ENCODE measurements at places on chromosomes 1 and 21.

DNA sequence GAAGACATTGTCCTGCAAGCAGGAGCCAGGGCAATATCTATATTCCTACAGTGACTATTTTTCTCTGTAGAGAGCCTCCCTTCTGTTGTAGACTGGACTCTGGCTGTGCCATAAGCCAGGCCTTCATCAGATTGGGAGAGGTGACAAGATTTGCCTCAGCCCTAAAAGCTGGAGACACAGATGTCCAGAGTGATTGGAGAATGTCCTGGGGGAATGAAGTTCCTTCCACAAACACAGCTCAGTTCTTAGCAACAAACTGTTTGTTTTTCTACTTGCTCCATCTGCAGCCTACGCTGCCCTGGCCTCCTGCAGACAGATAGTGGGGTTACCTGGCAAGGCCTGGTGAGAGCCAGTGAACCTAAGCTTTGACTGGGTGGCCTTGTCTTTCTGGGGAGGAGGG lies 29.9 kb upstream of the SNX27 start:
- DNase-seq: no peak

DNA sequence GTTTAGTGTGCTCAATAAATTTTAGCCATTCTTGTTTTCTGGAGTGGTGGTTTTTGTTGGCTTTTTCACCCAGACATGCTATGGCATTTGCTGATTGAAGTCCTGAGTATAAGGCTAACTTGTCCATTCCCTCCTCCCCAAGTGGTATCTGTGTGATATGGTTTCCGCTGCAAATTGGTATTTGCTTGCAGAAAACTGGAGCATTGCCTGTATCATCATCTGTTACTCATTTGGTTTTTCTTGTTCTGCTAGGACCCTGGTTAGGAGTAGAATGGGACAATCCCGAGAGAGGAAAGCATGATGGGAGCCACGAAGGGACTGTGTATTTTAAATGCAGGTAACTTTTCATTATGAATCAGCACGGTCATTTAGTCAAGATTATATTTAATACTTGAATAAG lies 34.0 kb downstream of the TBCE start:
- DNase-seq: no peak

DNA sequence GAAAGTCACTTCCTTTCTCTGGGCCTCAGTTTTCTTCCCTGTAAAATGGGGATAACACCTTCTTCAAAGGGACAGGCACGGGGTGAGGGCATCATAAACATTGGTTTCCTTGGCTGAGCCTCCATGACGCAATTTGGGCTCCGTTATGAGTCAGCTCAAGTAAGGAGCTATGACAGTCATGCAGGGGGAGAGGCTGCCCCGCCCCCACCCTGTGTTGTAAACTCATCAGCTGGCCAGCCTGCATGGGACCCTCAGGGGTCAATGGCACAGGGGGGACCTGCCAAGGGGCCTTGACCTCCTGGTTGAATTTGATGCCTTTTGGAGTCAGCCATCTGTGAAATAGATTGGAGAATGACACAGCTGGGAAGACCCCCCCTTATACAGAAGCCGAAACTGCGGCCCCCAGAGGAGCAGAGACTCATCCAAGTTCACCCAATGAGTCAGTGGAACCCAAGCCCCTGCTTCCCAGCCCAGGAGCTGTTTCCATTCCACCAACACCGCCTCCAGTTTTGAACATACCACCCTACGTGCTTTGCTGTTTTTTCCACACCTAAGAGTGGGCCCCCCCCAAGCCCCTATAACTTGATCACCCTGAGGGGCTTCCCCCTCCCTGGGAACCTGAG lies 36.8 kb upstream of the RUNX3 start:
- DNase-seq: peak; percentile 56

DNA sequence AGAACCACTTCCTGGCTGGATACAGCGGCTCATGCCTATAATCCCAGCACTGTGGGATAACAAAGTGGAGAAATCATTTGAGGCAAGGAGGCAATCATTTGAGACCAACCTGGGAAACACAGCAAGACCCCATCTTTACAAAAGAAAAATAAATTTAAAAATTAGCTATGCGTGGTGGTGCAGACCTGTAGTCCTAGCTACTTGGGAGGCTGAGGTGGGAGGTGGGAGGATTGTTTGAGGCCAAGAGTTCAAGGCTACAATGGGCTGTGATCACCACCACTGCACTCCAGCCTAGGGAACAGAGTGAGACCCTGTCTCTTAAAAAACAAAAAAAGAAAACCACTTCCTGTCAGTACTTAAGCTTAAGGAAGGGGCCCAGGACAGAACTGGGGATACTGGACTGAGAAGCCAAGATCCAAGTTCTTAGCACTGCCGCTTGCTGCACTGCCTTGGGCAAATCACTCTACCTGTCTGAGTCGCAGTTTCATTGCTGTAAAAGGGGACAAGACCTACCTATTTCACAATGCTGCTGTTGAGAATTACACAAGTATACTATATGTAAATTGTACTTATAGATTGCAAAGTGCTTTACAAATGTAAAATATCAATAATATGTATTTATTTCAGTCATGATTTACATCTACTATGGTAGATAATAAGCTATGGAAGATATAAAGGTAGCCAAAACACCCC lies 154.9 kb downstream of the RERE start:
- DNase-seq: no peak

DNA sequence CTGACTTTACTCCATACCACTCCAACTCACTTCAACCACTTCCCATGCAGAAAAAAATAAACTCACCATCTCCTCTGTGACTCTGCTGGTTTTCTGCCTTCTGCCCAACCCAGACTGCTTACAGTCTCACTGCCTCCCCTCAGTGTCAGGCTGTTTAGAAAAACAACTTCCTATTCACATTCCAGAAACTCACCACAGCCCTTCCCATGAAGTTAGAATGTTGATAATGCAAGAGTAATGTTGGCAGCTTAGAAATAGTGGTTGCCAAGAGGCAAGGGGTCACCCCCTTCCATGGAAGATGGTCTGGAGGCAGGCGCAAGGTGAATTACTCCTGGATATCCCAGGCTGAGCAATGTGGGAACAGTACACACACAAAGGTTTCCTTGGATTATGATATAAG lies at the start of gene SELP:
SELP (minus strand) TSS at position 119 of the 400 bp plus-strand sequence; CDS start at position 69, 50 bp downstream.
- no peak for DNase-seq

GRCh38 chr1:94383966-94384408 lies 34.2 kb upstream of the ABCD3 start:
- no peak for DNase-seq

DNA sequence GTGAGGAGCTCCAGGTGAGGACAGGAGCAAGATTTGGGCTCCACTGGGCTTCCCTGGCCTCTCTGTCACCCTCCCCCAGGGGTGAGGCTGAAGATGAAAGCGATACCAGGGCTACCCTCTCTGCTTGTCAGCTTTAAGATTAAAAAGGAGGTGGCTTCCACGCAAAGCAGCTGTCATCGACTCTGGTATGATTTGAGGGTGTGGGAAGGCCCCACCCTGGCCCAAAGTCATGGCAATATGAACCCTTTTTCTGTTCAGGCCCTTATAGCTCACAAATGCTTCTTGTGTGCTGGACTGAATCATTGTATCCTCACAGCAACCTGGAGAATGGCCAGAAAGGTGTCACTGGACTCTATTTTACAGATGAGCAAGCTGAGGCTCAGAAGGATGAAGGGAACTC lies 41.6 kb downstream of the NUAK2 start:
- no peak for DNase-seq

- DNase-seq: no peak
Observed at GRCh38 chr1:15153842-15154479, 414 bp downstream of the TMEM51 start.

- DNase-seq: no peak
Observed at GRCh38 chr1:223225061-223225460, 82.0 kb upstream of the TLR5 start.

GRCh38 chr1:244050835-244051444 lies at the start of gene ZBTB18:
Gene ZBTB18, plus strand, starts transcription at chr1:244051283. Its CDS starts 149 bp downstream, at chr1:244051432.
- DNase-seq: no peak

GRCh38 chr1:79914896-79915295 lies 908.4 kb upstream of the ADGRL4 start:
- no peak for DNase-seq

GRCh38 chr1:115365738-115366137 lies 27.7 kb upstream of the NGF start:
- no peak for DNase-seq

DNA sequence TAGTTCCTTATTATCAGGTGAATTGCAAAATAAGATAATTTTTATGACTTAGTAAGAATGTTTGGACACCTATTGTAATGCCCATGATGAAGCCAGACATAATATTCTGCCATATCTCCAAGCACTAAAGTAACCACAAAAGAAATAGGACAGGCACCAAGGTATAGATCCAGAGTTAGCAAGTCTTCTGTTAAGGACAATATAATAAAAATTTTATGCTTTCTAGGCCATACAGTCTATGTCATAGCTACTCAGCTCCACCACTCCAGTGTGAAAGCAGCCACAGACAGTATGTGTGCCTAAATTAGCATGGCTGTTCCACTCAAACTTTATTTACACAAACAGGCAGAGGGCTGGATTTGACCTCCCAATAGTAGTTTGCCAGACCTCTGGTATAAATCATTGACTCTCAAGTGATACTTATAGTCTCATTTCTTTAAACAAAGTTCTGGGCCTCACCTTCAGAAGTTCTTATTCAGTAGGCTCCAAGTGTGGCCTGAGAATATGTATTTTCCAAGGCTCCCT lies 88.3 kb downstream of the SCMH1 start:
- DNase-seq: no peak

DNA sequence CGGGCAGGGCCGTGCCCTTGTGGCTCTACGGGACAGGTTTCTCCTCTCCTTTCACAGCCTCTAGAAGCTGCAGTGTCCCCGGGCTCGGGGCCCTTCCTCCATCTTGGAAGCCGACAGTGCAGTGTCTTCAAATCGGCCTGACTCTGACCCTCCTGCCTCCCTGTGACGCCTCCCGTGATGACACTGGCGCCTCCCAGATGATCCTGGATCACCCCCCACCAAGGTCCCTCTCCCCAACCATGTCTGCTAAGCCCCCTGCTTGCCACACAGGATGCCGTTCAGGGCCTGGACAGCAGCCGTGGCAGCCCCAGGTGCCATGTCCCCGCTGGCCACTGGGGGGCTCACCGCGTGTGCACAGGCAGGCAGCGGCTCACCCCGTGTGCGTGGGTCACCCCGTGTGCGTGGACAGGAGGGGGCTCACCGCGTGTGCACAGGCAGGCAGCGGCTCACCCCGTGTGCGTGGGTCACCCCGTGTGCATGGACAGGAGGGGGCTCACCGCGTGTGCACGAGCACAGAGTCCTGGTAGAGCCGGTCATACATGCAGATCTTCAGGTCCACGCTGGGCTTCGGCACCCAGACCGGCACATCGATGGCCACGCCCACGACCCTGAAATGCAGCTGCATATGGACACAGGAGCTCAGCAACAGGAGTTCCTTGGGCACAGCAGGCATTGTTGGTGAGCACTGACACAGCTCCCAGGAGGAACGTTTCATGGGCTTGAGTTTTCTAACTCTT lies 24.9 kb upstream of the TMEM52 start:
- peak; percentile 38 for DNase-seq

- no peak for DNase-seq
Observed at GRCh38 chr1:66947267-66947666, 22.5 kb downstream of the MIER1 start.

GRCh38 chr1:6906783-6907182 lies 121.5 kb downstream of the CAMTA1 start:
- no peak for DNase-seq

DNA sequence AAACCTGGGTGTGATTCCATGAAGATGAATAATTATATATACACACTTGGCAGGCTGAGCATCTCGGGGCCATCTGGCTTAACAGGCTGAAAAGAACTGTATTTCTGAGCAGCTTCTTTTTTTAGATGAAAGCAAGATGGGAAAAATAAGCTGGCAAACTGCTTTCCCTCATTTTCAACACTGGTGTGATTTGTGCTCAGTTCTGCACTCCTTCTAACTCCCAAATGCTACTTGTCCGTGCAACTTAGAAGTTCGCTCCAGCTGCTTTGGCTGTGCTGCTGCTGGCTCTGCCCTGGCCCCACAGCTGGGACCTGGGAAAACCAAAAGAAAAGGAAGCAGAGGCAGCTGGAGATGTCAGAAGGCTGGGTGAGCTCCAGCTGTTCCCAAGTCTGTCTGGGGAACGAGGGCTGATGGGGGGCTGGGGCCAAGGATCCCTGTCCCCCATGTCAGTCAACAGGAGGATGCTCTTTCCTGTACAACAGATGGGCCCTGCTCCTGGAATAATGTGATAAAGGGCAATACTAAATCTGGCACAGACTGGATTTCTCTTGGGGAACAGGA lies 44.9 kb downstream of the PAFAH2 start:
- no peak for DNase-seq

DNA sequence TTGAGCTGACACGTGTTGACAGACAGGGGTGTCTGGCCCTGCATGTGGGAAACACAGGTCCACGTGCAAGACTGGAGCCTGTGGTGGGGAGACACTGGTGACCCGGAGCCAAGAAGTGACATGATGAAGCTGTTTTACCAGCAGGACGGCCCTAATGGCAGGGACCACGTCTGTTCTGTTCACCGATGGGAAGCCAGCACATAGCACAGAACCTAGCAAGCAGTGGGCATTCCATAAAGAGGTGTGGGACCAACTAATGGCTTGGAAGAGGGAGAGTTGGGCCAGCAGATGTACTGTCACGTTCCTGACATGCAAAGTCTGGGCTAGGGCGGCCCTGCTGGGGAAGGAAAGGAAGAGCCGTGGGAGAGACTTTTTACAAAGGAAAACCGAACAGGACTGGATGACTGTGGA lies 15.3 kb downstream of the NAV1 start:
- no peak for DNase-seq

- DNase-seq: no peak
Observed at GRCh38 chr1:66348776-66349175, 185.2 kb upstream of the SGIP1 start.

GRCh38 chr21:44687671-44688070 lies 5.7 kb upstream of the KRTAP12-1 start:
- DNase-seq: no peak

DNA sequence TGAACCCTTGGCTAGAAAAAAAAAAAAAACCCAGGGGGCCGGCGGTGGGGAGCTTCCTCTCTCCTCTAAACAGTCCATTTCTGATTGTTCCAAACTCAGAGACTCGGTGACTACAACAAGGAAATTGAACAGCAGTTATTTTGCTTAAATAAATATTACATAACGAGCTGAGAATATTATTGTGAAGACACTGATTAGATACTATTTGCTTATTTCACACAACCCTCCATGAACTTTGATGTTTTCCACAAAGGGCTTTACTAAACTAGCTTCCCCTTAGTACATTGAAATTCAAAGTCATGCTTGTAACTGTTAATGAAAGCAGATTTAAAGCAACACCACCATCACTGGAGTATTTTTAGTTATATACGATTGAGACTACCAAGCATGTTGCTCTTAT lies at the start of gene CFHR5:
CFHR5 (plus strand) TSS at position 279 of the 400 bp plus-strand sequence; CDS start at position 388, 109 bp downstream.
- DNase-seq: no peak
